ENCODE measurements at places on chromosomes 4 and X. TPM values are rescaled to one million over a fixed set of nuclear protein-coding genes. Genes with fewer than 3 reads are reported as not detected.

GRCh38 chrX:72260448-72260847 lies 16.6 kb downstream of the RPS4X start:
- H3K36me3 ChIP-seq, result no peaks in the 10 kb centered on the region
- no peak overlapping the region for H3K27ac ChIP-seq
- no peak overlapping the region for H3K4me3 ChIP-seq
- peaks cover 14% of the 10 kb centered on the region for H3K27me3 ChIP-seq
- H3K4me1 ChIP-seq, result peaks cover under 1% of the 10 kb centered on the region

GRCh38 chr4:3046162-3046561 lies 28.2 kb downstream of the HTT-AS start:
- H3K27me3 ChIP-seq, result peaks cover 23% of the 10 kb centered on the region
- H3K4me1 ChIP-seq, result peaks cover 61% of the 10 kb centered on the region
- no peak for DNase-seq

- H3K27me3 ChIP-seq, result no peaks in the 10 kb centered on the region
- no peak overlapping the region for H3K27ac ChIP-seq
- no peaks in the 10 kb centered on the region for H3K36me3 ChIP-seq
- DNase-seq, result no peak
Observed at GRCh38 chr4:4358093-4358854, 28.6 kb upstream of the NSG1 start.

DNA sequence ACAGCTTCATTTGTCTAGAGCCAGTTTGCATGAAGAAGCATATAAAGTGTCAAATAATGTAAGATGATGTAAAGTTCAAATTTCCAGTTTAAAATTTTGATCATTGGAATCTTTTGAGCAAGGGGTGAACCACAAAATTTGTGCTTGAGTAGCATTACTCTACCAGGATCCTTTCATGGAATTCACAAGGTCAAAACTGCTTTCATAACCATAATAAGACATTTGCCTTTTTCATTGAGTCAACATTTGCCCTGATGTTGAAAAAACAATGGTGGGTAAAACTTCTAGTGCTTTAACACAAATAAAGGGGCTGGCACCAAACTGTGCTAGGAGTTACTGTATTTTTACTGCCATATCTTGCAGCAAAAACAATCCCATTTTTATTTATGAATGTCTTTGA lies 142.2 kb downstream of the GLRA3 start:
- no peaks in the 10 kb centered on the region for H3K36me3 ChIP-seq
- H3K27ac ChIP-seq, result no peak overlapping the region
- H3K27me3 ChIP-seq, result no peaks in the 10 kb centered on the region
- H3K4me3 ChIP-seq, result no peak overlapping the region
- H3K4me1 ChIP-seq, result peaks cover under 1% of the 10 kb centered on the region
- DNase-seq, result no peak

GRCh38 chrX:133546441-133546840 lies 131.2 kb upstream of the GPC4 start:
- DNase-seq, result no peak
- H3K27me3 ChIP-seq, result no peaks in the 10 kb centered on the region
- H3K36me3 ChIP-seq, result no peaks in the 10 kb centered on the region
- H3K4me1 ChIP-seq, result no peaks in the 10 kb centered on the region
- H3K27ac ChIP-seq, result no peak overlapping the region
- H3K4me3 ChIP-seq, result no peak overlapping the region

Gene GAB1
- 0.86 TPM for total RNA-seq

- H3K27me3 ChIP-seq, result no peaks in the 10 kb centered on the region
- peaks cover 5% of the 10 kb centered on the region for H3K36me3 ChIP-seq
- no peak for DNase-seq
- H3K4me3 ChIP-seq, result no peak overlapping the region
Observed at GRCh38 chr4:13340672-13341071, 143.5 kb downstream of the RAB28 start.

Gene GSPT2
- 11.9 TPM for total RNA-seq

DNA sequence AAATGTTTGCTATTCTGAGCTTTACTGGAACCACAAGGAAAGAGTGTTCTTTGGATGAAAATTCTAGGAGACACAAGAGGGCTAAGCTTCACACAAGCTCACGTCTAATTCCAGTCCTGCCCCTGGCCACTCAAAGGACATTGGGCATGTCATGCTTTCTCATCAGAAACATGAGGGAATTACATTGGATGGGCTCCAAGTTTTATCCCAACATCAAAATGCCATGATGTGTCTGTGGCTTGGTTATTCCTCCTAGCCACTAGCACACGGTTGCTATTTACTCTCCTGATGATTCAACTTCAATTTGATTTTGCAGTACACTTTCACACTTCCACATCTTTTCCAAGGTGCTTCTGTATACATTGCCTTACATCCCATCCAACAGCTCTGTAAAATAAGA lies 149.6 kb upstream of the FAM9B start:
- no peaks in the 10 kb centered on the region for H3K4me1 ChIP-seq
- H3K4me3 ChIP-seq, result no peak overlapping the region
- no peak overlapping the region for H3K27ac ChIP-seq
- DNase-seq, result no peak

Gene UGT2A2
- total RNA-seq, result not detected

- H3K4me3 ChIP-seq, result no peak overlapping the region
- peaks cover 56% of the 10 kb centered on the region for H3K4me1 ChIP-seq
- no peaks in the 10 kb centered on the region for H3K27me3 ChIP-seq
- H3K36me3 ChIP-seq, result peaks cover 31% of the 10 kb centered on the region
- H3K27ac ChIP-seq, result no peak overlapping the region
- DNase-seq, result no peak
Observed at GRCh38 chr4:2852481-2852921, 8.9 kb downstream of the ADD1 start.

GRCh38 chrX:72097098-72097497 lies 34.6 kb downstream of the RTL5 start:
- H3K27me3 ChIP-seq, result peaks cover 15% of the 10 kb centered on the region
- no peak overlapping the region for H3K4me3 ChIP-seq
- no peak overlapping the region for H3K27ac ChIP-seq
- DNase-seq, result no peak

DNA sequence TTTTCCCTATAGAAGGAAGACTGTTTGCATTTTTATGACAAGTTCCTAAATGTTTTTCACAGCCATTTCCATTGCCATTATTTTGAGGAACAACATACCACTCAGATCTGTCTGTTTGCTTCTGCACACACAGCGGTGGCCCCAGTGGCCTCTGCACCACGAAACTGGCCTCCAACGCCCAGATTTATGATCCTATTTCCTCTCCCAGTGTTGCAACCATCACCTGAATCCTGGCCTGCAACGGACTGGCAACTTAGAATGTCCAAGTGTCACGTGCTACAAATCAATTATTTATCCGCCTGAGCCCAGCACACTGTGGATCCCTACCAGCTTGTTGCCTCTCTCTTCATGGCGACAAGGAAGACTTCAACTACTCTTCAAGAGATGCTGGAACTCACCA lies 9.2 kb downstream of the RAI2 start:
- H3K27me3 ChIP-seq, result peaks cover 3% of the 10 kb centered on the region
- no peaks in the 10 kb centered on the region for H3K4me1 ChIP-seq
- H3K36me3 ChIP-seq, result no peaks in the 10 kb centered on the region
- H3K27ac ChIP-seq, result no peak overlapping the region
- DNase-seq, result no peak
- no peak overlapping the region for H3K4me3 ChIP-seq

Gene IL2
- 0.85 TPM for total RNA-seq

DNA sequence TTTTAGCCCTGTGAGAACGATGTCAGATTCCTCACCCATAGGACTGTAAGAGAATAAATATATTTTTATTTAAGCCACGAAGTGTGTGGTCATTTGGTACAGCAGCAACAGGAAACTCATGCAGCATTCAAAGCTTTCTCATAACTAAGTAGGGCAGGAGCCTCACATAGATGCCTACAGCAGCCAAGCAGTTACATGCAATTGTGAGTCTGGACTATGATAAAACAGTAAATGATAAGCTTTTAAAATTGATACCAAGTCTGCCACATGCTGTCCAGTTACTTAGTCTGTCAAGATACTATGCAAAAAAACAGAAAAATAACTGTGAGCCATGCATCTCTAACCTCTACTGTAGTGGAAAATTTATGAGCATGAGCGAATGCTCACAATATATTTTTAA lies 359.6 kb downstream of the HS3ST1 start:
- no peaks in the 10 kb centered on the region for H3K36me3 ChIP-seq
- H3K27ac ChIP-seq, result no peak overlapping the region
- H3K27me3 ChIP-seq, result no peaks in the 10 kb centered on the region
- H3K4me3 ChIP-seq, result no peak overlapping the region
- no peak for DNase-seq

DNA sequence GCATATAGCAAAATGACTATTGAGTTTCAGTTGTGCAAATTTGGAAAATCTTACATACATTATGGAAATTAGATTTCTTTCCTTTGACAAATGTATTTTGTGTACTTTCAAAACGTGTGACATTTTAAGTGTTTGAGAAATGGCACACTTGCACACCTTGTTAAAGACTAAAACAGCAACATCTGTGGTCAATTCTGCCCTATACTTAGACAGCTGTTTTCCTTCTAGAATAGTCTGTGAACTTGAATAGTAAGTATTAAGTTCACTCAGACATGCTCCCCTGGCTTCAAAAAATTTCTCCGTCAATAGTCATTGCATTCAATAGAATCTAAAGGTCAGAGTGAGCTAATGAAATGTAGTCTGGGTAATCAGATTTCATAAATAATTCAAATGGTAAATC lies 21.7 kb upstream of the TBC1D9 start:
- DNase-seq, result no peak
- no peaks in the 10 kb centered on the region for H3K36me3 ChIP-seq
- H3K27me3 ChIP-seq, result no peaks in the 10 kb centered on the region
- H3K4me3 ChIP-seq, result no peak overlapping the region

DNA sequence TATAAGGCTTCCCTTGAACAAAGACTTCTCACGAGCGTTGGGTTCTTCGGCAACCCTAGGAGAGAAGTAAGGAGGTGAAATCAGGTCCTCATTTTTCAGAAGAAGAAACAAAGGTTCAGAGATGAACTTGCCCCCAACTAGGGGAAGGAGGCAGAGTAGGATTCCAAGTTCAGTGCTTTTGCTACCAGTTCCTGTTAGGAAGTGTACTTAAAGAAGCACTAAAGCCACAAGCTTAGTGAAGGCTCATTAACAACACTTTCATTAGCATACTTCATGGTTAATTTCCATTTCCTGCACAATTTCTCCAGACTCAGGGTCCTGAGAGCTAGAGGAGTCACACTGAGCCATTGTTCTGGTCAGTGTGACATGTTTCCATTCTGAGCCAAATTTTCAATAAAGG lies 52.1 kb downstream of the VSIG4 start:
- H3K27ac ChIP-seq, result peak overlapping the region; percentile 35
- H3K4me3 ChIP-seq, result no peak overlapping the region
- peaks cover 22% of the 10 kb centered on the region for H3K4me1 ChIP-seq
- no peak for DNase-seq

DNA sequence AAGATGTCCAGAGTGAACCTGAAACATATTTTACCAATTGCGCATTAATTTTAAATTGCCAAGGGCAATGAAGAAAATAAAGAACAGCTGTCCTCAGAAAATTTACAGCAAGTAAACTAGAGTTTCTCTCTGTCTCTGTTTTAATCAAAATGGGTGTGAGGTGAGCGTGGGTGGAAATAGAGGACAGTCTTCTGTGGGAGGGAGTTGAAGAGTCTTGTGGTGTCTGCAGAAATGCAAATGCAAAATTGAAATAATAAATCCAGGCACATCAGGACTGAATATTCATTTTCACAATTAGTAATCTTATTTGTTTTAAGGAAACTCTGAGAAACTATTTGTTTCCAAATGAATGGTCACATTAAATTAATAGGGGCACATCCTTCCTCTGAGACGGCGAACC lies 192.0 kb downstream of the ARHGAP10 start:
- H3K36me3 ChIP-seq, result peaks cover 7% of the 10 kb centered on the region
- no peak overlapping the region for H3K4me3 ChIP-seq
- DNase-seq, result no peak
- H3K27ac ChIP-seq, result no peak overlapping the region
- H3K27me3 ChIP-seq, result no peaks in the 10 kb centered on the region

DNA sequence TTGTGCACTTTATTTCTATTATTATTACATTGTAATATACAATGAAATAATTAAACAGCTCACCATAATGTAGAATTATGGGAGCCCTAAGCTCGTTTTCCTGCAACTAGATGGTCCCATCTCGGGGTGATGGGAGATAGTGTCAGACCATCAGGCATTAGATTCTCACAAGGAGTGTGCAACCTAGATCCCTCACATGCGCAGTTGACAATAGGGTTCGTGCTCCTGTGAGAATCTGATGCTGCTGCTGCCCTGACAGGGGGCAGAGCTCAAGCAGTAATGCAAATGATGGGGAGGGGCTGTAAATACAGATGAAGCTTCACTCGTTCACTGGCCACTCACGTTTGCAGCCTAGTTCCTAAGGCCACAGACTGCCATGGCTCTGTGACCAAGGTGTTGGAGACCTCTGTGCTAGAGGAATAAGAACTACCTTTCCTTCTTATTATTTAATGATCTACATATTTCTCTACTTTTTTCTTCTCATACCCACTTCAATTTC lies 492.9 kb upstream of the INTU start:
- H3K4me1 ChIP-seq, result no peaks in the 10 kb centered on the region
- no peak overlapping the region for H3K27ac ChIP-seq
- H3K4me3 ChIP-seq, result no peak overlapping the region
- H3K36me3 ChIP-seq, result no peaks in the 10 kb centered on the region
- no peak for DNase-seq

Gene MAP3K15
- total RNA-seq, result 0.28 TPM

Gene PIR
- 5.1 TPM for total RNA-seq

Gene WDR17
- 0.70 TPM for total RNA-seq

- H3K27ac ChIP-seq, result no peak overlapping the region
- H3K27me3 ChIP-seq, result no peaks in the 10 kb centered on the region
- no peaks in the 10 kb centered on the region for H3K36me3 ChIP-seq
- H3K4me1 ChIP-seq, result peaks cover 9% of the 10 kb centered on the region
- DNase-seq, result no peak
Observed at GRCh38 chrX:39258331-39258730, 457.1 kb downstream of the MID1IP1 start.

GRCh38 chrX:104854188-104854587 lies 288.2 kb downstream of the IL1RAPL2 start:
- no peak overlapping the region for H3K27ac ChIP-seq
- H3K4me1 ChIP-seq, result no peaks in the 10 kb centered on the region
- no peaks in the 10 kb centered on the region for H3K36me3 ChIP-seq
- DNase-seq, result no peak
- H3K4me3 ChIP-seq, result no peak overlapping the region

GRCh38 chrX:39805022-39805421 lies 292.7 kb downstream of the BCOR start:
- no peak overlapping the region for H3K4me3 ChIP-seq
- no peaks in the 10 kb centered on the region for H3K27me3 ChIP-seq
- H3K36me3 ChIP-seq, result no peaks in the 10 kb centered on the region

Gene RAB41
- not detected for total RNA-seq

DNA sequence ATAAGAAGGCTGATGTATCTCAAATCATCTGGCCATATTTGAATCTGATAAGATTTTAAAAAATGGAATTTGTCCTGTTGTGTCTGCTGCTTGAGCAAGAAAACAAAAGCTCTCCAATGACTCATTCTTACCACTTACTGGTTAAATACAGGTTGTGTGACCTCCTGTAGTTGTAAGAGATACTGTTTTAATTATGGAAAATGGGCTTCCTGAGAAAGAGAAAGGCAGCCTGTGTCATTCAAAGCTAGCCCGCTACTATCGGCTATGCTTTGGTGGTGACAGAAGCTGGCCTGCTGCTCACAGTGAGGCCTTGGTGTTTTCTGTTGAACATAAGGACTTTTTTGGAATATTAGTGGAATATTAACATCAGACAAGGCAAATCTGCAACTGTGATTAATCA lies 1722.1 kb upstream of the PCDH10 start:
- H3K27me3 ChIP-seq, result no peaks in the 10 kb centered on the region
- no peak for DNase-seq
- no peak overlapping the region for H3K27ac ChIP-seq
- no peak overlapping the region for H3K4me3 ChIP-seq

Measured in activated CD4-positive, alpha-beta memory T cell treated with anti-CD3 and anti-CD28 coated beads, Interleukin-2, amount 10 ng/mL, durations not matched to agents 7 days and 5 days (primary cell).